IPS-NIHi11 (cell line): ENCODE measurements at places on chromosomes 7 and 10.

GRCh38 chr7:108890862-108891261, 321.2 kb downstream of the DNAJB9 start:
- DNase-seq: no peak

DNA sequence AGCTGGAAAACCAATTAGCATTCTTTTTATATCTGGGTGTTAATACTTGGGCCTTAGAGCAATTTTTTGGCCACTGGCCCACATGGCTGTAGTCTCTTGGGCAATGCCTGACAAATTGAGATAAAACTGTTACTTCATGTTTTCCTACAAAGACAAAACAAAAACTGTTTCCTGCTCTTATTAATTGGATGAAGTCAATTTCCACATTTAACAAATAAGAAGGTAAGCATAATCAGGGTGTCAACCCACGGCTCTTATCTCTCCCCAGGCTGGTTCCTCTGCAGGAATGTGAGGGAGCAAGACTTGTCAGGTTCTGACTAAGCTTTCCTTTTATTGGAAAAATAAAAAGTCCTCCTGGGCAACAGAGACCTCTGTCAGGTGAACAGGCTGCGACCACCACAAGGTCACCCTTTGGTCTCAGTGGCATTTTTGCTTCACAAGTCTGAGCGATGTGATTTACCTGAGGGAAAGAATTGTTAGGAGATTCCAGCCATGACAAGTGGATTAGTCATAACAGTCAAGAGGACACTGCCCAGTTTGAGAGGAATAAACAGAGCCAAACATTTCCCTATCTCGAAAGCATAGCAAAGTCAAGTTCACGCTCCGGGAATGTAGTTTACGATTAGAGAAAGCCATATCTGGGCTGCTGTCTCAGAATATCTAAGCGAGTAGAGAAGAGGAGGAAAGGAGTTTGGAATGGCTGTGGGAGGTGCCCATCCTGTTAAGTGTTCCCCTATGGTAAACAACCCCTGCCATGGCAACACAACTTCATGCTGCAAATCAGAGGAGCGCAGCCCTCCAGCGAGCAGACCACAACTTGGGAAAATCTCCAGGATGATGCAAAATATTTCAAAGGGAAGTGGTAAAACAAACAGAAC, 144.4 kb downstream of the TES start:
- peak; percentile 26 for DNase-seq

DNA sequence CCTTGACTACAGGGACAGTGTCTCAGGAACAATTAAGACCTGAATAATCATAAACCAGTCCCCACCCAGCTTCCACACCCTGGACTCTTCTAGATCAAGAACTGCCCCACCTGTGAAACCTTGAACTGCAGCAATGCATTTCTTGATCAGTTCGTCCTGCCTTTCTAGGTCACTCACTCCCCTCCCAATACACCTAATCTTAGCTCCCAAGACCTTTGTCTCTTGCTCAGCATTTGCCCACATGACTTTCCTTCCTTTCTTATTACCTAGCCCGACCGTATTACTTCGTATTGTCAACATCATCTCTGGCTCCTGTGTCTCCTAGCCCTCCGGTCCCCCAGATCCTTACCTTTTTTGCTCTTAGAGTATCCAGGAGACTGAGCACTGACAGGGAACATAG, 5.5 kb upstream of the NAMPT start:
- no peak for DNase-seq

DNA sequence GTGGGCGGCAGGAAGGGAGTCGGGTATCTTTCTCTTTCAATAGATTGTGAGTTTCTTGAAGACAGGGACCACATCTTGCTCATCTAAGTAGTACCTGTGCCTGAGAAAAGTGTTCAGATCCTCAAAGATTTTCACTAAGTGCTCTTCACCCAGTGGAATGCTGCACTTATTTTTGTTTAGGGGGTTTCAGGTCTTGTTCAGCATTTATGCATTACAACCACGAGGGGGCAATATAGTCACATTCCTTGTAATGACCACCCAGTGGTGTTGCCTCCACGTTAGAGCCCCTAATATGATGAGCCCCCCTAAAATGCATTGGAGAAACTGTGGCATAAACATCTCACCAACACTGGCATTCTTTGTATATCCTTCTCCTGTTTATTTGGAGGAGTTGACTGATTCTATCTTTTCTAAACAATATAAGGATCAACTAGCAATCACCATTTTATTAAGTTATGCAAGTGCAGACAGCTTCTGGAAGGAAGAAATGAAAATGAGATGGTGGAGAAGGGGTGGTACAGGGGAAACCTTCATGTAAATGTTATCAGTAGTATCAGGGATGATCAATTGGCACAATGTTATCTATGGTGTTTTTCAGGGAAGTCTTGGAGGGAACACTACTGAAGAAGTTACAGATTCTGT, 3.1 kb upstream of the PAPSS2 start:
- DNase-seq: peak; percentile 69

GRCh38 chr7:122304996-122305421, 459 bp upstream of the FEZF1 start:
- no peak for DNase-seq

DNA sequence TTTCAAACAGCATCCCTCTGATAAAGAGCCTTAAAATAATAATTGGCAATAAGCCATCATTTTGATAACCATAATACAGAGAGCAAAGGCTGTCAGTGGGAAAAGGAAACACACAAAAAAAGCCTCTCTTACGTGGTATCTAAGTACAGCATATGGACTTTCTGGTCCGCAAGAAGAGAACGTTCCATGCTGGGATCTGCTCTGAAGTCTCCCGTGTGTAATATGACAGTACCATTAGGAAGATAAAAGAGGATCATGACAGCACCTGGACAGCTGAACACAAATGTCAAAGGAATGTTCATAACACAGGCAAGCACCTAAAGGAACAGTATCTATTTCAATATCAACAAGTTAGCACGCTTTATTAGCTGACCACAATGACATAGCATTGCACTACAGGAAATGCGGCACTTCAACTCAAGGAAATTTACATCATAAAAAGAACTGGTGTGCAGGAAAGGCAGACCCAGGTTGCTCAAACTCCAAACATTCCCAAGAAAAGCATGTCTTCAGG, 9.9 kb downstream of the DCLRE1A start:
- DNase-seq: no peak

GRCh38 chr7:14858410-14858809, 44.1 kb downstream of the DGKB start:
- no peak for DNase-seq

DNA sequence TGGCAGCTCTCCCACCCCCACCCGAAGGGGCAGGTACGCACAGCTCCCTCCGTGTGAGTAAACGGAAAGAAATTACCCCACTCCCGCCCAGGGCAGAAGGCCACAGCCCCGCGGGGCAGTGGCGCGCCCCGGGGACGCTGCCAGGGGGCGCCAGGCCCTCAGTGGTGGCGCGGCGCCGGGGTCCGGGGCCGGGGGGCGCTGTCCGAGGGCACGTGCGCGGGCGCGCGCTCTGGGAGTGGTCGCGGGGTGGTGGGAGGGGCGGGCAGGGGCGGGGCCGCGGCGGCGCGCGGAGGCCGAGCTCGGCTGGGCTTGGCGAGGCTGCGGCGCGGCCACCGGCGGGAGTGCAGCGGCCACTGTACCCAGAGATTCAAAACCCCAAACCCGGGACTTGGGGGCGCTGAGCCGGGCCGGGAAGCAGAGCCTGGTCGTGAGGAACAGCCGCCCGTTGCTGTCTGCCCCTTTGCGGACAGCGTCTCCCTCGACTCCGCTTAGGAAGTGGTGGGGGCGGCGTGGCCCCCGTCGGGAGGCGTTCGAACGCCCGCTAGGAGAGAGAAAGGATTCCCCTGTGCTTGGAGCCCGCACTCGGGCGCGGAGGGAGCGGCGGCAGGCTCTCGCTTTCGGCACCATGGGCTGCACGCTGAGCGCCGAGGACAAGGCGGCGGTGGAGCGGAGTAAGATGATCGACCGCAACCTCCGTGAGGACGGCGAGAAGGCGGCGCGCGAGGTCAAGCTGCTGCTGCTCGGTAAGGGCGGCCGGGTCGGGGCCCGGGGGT, at the start of gene GNAI1:
TSS of gene GNAI1 (plus strand) at position 296 of the 773 bp plus-strand sequence. CDS start at position 626, 330 bp downstream.
- peak; percentile 86 for DNase-seq

GRCh38 chr7:149224352-149224751, 15.1 kb upstream of the ZNF212 start:
- DNase-seq: no peak

DNA sequence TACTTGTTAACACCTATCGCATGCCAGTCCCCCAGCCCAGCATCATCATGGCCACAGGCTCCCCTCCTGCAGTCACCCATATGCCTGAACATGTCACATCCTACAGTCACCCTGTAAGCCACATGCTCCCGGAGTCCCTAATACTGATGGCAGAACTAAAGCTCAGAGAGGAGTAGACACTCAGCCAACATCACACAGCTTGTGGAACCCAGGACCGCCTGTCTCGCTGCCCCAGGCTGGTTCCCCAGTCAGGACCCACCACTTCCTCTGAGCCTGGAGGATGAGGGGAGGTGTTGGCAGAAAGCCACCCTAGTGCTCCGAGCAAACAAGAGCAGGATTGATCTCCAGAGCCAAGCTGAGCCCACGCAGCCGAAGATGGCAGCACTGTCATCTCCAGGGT, 85.0 kb upstream of the MYL10 start:
- no peak for DNase-seq

- DNase-seq: peak; percentile 17
These were observed 678 bp upstream of the TMEM106B start for GRCh38 chr7:12210179-12211053.

DNA sequence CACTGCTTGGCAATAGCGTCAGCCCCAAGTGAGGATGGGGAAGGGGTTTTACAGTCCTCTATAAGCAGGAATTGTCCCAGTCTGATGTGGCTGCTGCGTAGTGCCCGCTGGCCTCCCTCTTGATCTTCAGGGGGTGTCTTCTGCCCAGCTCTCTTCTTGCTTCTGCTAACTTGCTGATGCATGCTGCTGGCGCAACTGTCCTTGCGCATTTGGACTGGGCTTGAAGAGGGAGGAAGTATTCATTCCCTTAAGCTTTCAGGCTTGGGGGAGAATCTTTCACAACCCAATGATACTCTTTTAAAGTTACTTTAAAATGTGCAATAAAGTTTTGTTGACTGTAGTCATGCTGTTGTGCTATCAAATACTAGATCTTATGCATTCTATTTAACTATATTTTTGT, 10.3 kb downstream of the GALNT11 start:
- DNase-seq: no peak

DNA sequence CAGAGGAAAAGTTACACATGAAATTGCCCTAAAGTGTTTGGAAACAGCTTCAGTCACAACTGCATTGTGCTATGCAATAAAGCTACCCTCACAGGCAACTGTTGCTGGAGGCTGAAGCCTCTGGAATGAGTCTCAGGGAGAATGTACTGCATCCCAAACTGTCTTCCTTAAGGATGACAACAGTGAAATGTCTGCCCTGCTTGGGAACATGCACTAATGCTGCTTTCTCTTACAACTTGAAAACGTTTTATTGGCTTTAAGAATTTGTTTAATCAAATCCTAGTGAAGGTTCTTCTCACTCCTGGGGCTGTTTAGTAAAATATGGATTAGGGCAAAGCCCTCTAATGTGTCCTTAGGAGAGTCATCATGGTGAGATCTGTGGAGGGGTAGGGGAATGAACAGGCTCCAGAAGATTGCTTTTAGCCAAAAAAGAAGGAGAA, 215.4 kb downstream of the TWIST1 start:
- no peak for DNase-seq

DNA sequence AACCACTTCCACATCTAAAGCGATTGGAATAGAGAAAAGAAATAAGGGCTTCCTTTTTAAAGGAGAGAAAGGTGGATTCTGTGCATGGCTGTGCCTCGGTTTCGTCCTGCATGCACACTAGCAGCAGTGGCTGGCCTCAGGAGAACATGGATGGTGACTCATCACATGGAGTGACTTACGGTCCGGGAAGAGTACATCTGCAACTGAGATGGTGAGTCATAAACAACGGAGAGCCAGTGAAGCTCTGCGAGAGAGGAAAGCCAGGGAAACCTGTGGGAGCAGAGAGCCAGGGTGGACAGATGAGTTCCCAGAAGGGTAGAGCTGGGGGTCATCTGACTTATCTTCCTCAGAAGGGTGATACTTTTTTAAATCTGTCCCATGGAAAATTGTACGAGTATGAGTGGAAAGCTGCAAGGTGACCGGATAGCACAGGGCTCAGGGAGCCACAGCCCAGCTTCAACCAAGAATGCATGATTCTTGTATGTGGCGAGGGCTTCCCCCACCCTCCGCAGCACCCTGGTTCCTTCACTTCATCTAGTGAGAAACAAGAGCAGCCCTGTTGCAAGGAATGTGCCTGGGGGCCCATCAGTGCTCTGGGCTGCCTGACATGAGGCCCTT, 259.1 kb downstream of the KLF6 start:
- no peak for DNase-seq

DNA sequence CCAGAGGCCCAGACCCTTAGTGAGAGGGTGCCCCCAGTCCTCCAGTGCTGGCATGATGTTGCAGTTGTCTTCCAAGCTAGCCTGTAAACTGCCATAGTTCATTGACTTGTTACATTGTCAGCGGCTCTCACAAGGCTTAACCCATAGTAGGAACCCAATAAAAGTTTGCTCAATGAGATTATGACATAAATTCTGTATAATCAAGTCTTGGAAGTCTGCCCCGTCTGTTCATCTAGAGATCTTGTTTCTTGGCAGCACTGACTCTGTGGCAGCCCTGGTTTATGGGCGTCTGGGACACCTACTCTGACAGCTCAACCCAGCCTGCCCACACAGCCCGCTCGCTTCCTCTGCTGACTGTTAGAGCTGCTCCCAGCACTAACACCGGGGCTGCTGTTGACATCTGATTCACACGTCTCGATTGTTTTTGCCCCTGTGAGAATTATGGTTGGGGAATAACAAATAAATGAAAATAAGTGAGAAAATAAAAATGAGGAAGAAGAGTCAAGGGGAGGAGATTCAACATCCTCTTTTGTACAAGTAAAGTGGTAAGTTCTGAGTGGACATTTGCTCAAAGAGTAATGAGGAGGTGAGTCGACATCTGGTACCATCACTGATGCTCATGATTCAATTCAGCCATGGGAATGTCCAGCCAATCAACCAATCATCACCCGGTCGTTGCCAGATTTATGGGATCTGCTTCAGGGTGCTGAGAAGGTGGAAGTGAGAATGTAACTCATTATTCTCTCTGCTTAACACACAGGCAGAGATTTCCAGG, 160.8 kb downstream of the SPAG6 start:
- no peak for DNase-seq

GRCh38 chr7:132739271-132739955, 163.1 kb upstream of the PLXNA4 start:
- DNase-seq: no peak

- DNase-seq: no peak
These were observed 3.7 kb downstream of the COL17A1 start for GRCh38 chr10:104081998-104082397.
